ENCODE measurements at places on chromosomes 6 and 20. TPM values are rescaled to one million over a fixed set of nuclear protein-coding genes. Genes with fewer than 3 reads are reported as not detected.

DNA sequence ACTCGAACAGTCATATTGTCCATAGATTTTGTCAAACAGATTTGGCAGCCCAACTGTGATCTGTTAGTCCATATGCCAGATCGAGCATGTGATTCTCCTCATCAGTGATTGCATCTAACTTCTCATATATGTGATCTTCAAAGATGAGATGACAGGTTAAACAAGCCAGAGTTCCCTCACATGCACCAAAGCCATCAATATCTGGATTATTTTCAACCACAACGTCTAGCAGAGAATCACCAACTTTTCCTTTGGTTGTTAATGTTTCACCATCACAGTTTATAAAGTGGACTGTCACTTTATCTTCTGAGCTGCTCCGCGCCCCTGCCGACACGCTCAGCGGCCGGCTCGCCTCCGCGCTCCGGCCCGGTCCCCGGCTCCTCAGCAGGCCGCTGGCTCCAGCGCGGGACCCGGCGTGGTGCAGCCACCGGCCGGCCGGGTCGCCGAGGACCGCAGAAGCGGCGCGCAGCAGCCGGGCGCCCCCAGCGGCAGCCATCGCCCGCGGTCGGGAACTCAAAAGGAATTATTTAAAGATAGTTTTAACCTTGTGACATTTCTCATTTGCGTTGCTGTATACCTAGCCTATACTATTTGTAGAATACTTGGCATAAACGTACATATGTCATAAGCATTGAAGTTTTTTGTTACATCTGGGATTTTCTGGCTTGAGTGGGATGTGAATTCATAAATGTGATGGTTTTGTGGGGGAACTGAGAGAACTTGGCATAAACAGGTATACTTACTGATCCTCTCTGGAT is 40.1 kb upstream of the DYNLRB1 start:
- DNase-seq: no peak

DNA sequence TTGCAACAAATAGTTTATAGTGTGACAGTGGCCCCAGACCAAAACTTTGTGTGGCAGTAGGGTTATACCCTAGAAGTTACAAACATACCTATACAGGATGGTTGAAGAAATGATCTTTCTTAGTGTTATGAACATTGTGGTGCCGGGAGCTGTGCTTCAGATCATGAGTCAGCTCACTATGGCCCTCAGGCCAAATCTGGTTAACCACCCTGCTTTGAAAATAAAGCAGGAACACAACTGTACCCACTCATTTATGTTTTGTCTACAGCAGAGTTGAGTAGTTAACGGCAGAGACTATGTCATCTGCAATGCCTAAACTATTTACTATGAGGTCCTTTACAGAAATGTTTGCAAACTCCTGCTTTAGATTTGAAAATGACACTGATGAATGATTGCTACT is 24.3 kb downstream of the AKAP7 start:
- no peak for DNase-seq

DNA sequence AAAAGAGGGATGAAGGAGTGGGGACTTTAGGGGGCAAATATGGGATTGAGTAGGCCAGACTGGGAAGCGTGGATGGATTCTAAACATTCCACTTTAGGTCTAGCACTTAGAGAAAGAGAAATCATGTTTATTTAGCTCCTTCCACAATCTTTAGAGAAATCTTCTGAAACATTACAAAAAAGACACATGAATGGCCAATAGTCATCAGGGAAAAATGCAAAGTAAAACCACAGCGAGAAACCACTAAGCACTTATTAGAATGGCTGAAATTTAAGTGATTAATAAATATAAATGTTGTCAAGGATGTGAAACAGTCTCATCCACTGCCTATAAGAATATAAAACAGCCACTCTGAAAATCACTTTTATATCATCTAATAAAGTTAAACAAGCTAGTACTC is 46.9 kb downstream of the HLA-A start:
- DNase-seq: no peak

The SMIM28 gene
- 3.0 TPM for total RNA-seq

DNA sequence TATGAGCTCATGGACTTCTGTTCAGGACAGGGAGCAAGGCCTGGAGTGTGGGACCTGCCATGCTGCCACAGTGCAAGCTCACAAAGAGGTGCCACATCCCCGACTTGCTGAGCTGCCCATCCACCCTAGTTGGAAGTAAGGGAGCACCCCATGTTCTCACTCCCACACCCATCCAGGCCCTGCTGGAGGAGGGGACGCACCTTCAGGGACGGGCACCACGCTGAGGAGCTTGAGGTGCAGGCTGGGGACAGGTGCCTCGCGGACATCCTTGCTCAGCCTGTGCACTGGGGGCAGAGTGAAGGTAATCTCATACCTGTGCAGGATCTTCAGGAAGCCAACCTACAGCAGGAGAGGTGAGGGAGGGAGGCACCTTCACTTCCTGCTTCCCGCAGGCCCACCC is 12.3 kb downstream of the ADISSP start:
- peak; percentile 62 for DNase-seq

DNA sequence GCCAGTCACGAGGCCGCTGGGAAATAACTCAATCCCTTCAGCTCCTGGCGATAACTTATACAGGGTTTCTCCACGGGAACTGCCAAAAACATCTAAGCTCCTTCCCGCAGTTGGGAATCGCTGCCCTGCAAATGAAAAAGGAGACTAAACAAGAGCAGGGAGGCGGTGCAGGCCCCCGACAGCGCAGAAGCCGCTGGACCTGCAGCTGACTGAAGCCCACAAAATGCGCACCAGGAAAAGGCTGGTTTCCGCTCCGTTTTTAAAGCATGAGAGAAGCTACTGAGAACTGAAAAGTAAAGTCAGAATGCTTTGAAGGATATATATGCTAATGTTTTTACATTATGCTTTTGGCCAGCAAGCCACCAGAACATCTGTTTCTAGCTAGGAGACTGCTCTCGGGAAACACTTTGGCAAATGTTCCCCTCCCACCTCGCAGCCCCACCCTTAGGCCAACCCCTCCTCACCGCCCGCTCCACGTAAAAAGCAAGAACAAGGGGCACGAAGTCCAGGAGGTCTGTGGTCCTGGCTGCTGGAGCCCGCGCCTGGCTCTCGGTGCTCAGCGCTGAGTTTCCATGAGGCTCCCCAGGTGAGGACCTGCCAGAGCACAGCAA is 90.5 kb downstream of the SOD2 start:
- DNase-seq: no peak

The SYCP2 gene
- total RNA-seq: 0.81 TPM

- DNase-seq: no peak
These were observed 143.8 kb downstream of the ZMYND8 start for GRCh38 chr20:47212606-47213207.

GRCh38 chr20:20548527-20549266 is 163.7 kb downstream of the RALGAPA2 start:
- DNase-seq: no peak

DNA sequence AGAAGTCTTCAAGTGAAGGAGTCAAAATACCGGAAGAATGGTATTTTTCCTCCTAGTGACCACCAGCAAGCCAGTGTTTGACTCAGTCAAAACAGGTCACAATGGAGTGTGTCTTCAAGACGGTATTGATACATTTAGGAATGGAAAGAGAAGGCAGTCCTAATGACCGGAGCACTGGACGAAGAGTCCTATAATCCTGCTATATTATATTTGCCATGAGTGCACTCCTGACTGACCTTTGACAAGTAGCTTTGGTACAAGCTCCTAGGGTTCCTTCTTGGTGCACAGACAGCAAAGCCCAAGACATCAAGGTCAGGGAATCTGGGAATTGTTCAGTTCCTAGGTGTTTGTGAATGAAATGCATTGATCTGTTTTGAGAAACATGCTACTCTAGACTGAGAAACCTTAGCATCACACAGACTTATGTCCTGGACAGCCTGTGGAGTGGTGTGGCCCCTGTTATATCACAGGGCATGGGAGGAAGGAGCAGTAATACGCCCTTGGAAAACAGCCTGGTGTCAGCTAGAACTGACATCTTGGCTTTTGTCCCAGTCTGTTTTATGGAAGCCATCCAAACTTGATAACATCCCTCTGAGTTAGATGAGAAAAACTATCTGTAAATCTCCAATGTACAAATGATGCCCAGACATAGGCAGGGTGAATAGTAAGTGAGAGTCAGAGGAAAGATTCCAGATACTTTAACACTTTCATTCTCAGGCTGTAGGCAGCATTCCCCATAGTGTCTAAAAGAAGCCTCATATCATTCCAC is 18.5 kb downstream of the NOX3 start:
- no peak for DNase-seq

The WDR46 gene
- total RNA-seq: 41.6 TPM

The HLA-DRB1 gene
- total RNA-seq: 44.6 TPM

The RIMS1 gene
- 3.0 TPM for total RNA-seq

DNA sequence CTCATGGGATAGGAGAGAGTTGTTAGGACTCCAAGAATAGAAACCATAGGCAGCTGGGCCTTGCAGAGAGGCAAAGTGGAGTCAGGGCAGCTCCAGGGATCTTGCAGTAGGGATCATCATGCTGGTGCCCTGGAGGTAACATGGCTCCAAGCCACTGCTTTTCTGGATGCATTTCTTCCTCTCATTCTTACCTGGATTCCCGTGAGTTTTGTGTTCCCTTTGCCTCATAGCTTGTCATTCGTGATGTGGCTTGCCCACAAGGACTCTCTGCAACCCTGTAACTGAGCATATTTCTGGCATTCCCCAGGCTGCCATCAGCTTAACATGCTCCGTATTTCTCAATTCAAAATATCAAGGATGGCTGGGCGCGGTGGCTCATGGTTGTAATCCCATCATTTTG is 5.3 kb downstream of the NHLRC1 start:
- DNase-seq: no peak

DNA sequence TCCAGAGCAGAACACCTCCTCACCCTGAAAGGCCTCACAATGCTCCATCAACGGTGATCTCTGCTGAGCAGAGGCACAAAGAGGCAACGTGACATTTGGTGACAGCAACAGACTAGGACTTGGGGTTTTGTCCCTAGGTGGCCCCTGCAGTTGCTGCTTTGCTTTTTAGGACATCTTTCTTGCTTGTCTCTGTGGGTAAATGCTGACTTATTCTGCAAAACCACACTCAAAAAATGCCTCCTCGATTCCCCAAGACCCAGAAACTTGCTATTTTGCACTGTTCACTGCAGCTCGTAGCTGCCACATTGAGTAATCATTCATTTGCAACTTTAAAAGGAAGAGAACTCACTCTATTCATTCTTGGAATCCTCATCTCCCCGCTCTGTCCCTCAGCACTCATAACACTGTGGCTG is 209.9 kb downstream of the LY86 start:
- DNase-seq: no peak

The CDK5RAP1 gene
- total RNA-seq: 21.3 TPM

DNA sequence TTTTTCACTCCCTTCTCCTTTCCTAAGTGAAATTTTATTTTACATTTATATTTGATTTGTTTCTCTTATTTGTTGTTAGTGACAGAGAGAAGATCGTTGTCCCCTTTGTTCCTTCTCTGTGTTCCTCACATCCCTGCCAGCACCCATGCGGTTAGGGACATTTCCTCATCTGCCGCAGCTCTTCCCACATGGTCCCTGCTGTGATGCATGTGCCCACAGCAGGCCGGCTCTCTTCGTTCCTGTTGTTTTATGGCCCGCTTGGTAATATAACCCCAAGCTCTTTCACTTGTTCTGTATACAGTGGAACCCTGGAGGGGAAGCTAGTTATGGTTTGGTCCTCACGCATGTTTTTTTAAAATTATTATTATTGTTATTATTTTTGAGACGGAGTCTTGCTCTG is 23.6 kb downstream of the DTD1 start:
- no peak for DNase-seq

- DNase-seq: no peak
These were observed 116.6 kb upstream of the RPS6KA2 start for GRCh38 chr6:166743406-166744222.

GRCh38 chr20:35560105-35560511 is 18.2 kb downstream of the ERGIC3 start:
- DNase-seq: no peak

The CDS2 gene
- 41.7 TPM for total RNA-seq

The DDX43 gene
- 1.1 TPM for total RNA-seq

DNA sequence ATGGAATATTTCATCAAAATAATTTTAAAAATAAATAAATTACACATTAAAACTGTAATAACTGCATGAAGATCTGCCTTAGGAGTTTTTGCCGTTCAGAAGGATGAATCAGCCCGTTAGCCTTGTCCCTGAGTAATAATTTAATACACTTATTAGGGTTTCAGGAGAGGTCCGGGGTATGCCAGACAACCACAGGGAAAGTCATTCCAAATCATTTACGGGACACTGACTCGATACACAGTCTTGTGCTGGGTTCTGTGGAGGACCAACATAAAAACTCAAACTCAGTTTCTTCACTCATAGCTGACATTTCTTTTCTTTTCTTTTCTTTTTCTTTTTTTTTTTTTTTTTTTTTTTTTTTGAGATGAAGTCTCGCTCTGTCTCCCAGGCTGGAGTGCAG is 735 bp upstream of the LY6G6F start:
- no peak for DNase-seq

- DNase-seq: no peak
These were observed 18.6 kb upstream of the SPDEF start for GRCh38 chr6:34574647-34575293.

The NOX3 gene
- total RNA-seq: not detected

The CDKN1A gene
- 390 TPM for total RNA-seq

The RNF114 gene
- 123 TPM for total RNA-seq

GRCh38 chr6:152329638-152330448 is 307.3 kb downstream of the SYNE1 start:
- no peak for DNase-seq

The OPN5 gene
- not detected for total RNA-seq

The EEF1A2 gene
- total RNA-seq: 14.3 TPM

DNA sequence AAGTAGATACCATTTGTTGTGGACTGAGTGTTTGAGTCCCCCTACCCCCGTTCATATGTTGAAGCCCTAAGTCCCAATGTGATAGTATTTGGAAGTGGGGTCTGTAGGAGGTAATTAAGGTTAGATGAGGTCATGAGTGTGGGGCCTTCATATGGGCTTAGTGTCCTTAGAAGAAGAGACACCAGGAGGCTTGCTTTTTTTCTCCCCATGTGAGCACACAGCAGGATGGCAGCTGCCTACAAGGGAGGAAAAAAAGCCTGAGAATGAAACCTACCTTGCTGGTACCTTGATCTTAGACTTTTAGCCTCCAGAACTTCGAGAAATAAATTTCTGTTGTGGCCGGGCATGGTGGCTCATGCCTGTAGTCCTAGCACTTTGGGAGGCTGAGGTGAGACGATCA is 67.9 kb upstream of the TULP4 start:
- no peak for DNase-seq

The KHDC1 gene
- 1.8 TPM for total RNA-seq

- DNase-seq: no peak
These were observed 104.0 kb downstream of the EYA2 start for GRCh38 chr20:46998477-46999240.

DNA sequence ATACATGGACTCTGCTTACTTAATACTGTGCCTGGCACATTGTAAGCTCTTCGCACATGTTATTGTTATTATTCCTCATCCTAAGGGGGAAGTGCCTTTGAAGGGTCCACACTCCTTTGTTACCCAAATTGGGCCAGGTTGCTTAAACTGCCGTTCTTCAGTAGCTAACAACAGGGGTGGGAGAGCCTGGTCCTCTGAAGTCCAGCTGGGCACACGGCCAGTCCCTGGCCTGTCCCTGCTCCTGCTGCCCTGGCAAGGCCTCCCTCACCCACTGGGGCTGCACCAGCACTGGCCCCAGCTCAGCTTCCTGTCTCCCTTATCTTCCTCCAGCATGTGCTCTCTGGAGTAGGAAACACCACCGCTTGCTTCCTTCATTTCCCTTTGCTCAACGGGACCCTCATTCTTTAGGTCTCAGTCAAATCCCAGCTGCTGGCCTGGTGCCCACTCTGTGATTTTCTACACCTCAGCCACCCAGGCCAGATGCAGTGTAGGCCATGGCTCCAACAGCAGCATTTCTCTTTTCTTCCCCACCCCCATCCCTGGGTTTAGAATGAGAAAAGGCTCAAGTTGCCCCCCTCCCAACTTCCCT is 5.5 kb upstream of the PROCR start:
- DNase-seq: no peak
